Thoracic aorta (tissue), 2 donors: ENCODE measurements at places on chromosomes 12 and 14. TPM values are rescaled to one million over a fixed set of nuclear protein-coding genes. Genes with fewer than 3 reads are reported as not detected.

IKZF4 gene
- 4.5 TPM for total RNA-seq

KCNJ8 gene
- 7.0 TPM for total RNA-seq

LBHD2 gene
- not detected for total RNA-seq

DPPA3 gene
- not detected for total RNA-seq

DDIT3 gene
- 35.5 TPM for total RNA-seq

PTGDR gene
- total RNA-seq: 2.0 TPM

- DNase-seq: no peak
These were observed at the start of gene SLC6A13 for GRCh38 chr12:262817-263216. Gene SLC6A13, minus strand, starts transcription at chr12:262836. Its CDS starts 2,784 bp downstream, at chr12:260052.

DNA sequence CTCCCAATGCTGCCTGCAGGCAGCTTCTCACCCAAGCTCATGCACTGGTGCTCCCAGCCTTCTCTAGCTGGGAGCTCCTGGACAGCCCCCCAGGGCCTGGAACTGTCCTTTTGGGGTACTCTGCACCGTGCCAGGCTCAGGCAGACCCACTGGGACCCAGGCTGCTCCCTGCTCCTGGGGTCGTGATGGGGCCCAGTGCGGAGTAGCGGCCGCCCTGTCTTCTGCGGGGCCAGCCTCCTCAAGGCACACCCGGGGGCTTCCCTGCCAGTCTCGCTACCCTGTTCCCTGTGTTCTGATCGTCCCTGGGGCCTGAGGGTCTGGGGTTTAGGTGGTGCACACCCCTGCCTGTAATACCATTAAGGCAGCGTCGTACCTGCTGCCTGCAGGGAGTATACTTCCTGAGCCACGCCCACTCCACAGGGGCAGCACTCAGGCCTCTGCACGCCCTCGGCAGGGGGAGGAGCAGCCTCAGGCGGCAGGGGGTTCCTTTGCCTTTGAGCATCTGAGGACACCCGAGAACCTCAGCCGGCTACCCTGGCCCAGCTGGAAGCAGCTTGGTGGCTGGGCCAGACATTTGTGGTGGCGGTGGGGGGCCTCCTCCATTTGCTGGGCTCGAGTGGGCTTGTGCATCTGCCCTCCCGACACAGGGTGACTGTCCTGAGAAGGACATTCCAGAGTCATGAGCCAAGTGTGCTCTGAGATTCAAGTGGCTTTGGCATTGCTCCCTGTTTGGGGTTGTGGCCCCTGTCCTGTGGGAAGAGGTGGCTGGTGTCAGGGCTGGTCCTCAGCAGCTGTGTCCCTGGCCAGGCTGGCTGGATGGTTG lies 9.2 kb upstream of the CRIP2 start:
- no peak for DNase-seq

DNA sequence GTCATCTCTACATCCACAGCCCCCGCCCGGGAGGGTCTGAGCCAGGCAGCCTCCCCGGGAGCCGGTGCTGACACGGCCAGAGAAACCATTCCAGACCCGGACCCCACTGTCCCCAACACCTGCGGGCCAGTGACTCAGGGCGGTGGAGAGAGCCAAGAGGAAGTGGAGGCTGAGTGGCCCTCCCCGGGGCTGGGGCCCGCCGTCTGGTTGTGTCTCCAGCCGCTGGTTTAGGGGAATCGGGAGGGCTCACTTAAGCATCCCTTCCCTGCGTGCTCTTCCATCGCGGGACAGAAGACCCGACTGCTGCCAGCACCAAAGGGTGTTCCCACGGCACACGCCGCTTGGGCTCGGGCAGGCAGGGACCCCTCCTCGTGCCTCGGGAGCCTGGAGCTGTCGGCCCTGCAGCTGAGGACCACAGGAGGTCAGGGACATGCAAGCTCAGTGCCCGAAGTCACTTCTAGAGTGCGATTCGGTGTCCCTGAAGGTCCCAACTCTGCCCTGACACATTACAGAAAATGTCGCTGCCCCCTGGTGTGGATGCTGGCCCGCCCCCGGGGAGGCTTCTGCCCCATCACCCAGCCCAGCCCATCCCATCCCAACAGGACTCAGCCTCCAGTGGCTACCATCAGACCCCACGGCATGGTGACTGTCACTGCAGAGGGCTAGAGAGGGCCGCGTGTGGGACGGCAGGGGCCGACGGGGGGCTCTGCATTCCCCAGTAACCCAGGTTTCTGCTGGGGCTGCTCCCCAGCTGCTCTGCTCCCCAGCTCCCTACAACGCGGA lies 50.8 kb downstream of the GALNT9 start:
- DNase-seq: no peak

- no peak for DNase-seq
These were observed 16.4 kb downstream of the CEP170B start for GRCh38 chr14:104881369-104881979.

- DNase-seq: no peak
These were observed 72.1 kb upstream of the ST8SIA1 start for GRCh38 chr12:22406627-22407026.

- no peak for DNase-seq
These were observed 7.7 kb upstream of the HPD start for GRCh38 chr12:121866331-121866730.

- DNase-seq: no peak
These were observed 2.0 kb downstream of the FERMT2 start for GRCh38 chr14:52948836-52949235.

DNA sequence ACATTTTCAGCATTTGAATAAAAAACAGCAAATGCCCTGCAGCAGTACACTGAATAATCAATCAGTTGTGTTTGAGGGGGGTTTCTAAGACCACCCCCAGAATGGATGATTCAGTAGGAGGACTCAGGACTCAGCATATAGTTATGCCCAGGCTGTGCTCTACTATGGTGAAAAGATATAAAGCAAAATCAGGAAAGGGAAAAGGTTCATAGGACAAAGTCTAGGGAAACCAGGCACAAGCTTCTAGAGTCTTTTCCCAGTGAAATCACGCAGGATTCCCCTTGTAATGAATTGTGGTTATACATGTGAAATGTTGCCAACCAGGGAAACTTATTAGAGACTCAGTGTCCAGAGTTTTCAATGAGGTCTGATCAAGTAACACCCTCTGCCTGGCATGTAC lies 25.0 kb upstream of the SLC17A8 start:
- DNase-seq: no peak

DNA sequence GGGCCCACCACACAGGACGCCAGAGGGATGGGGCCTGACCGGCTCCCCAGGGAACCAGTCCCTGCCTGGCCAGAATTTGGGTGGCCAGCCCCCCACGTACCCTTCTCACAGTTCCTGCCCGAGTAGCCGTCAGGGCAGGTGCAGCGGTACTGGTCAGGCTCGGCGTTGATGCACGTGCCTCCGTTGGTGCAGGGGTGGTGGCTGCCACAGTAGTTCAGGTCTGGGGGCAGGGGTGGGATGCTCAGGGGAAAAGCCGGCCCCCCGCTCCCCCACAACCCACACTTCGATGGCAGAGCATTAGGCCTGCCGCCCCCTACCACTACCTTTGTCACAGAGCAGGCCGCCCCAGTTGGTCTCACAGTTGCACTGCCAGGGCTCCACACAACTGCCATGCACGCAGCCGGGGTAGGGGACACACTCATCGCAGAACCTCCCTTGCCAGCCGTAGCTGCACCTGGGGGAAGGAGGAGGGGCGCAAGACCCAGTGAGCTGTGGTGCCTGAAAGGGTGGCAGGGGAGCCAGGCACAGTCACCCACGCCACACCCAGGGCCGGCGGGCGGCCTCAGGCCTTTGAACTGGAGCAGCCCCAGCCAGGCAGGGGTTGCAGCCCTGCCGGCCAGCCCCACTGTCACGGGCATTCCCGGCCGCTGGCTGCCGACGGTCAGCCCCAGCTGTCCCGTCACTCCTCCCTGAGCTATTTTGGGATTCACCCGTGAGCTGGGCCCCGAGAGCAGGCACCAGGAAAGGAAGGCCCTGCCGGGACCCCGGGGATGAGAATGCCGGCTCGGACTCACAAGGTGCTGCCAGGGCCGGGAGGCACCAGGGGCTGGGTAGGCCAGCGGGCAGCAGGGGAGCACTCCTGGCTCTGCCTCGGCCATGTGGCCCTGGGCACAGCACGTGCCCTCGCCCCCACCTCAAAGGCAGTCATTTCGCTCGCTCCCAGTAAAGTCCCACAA lies 16.5 kb downstream of the JAG2 start:
- no peak for DNase-seq

DNA sequence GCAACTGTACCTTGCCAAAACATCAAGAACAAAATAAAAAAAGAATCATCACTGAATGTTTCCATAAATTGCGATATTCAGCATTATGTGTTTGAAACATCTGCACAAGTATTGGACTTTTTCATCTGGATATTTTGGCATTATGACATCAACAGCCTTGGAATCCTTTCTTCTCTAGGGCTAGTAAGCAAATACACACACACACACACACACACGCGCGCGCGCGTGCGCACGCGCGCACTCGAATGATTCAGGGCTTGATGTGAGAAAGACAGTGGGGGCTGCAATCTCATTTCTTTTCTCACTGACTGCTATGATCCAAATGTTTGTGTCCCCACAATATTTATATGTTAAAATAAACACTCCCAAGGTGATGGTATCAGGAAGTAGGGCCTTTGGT lies 90.0 kb upstream of the SLC38A4 start:
- no peak for DNase-seq

DNA sequence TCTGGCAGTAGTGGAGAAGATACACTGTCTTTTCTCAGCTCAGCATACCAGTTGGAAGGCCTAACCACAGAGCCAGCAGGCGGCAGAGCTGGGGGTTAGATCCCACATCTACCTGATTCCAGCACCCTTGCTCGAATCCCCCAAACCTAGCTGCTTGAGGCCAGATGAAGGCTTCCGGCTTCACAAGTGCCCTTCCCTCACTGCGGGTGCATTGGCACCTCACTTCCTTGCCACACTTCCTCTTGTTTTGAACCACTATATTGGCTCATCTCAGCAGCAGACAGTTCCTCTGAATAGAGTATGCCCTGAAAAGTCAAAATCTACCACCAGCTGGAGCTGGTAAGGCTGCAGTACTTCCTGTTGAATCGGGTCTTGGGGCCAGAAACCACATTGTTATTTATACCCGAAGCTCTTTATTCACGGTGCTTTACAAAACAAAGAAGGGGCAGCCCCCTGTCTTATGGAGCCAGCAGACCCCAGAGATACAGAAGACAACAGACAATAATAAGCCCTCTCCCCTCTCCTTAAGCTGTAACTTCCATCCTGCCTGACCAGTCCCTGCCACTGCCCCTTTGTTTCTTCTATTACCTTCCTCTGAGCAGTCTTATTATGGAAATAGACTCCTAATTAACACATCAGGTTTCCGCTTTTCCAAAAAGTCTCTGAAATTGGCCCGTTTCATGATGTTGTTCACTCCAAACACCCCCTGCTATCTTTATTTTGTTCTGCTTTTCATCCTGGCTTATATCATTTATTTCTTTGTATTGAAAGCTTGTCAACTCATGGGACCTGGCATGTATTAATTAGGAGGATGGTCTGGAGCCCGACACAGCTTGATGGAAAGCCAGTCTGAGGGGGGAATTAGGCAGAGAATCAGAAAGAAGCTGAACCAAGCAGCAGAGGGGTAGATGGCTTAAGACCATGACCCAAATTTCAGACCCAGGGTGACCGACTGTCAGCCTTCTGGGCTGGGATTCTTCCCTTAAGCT lies 233.5 kb downstream of the EFCAB11 start:
- DNase-seq: no peak

- no peak for DNase-seq
These were observed 165.9 kb upstream of the TMEM260 start for GRCh38 chr14:56413721-56414120.

DNA sequence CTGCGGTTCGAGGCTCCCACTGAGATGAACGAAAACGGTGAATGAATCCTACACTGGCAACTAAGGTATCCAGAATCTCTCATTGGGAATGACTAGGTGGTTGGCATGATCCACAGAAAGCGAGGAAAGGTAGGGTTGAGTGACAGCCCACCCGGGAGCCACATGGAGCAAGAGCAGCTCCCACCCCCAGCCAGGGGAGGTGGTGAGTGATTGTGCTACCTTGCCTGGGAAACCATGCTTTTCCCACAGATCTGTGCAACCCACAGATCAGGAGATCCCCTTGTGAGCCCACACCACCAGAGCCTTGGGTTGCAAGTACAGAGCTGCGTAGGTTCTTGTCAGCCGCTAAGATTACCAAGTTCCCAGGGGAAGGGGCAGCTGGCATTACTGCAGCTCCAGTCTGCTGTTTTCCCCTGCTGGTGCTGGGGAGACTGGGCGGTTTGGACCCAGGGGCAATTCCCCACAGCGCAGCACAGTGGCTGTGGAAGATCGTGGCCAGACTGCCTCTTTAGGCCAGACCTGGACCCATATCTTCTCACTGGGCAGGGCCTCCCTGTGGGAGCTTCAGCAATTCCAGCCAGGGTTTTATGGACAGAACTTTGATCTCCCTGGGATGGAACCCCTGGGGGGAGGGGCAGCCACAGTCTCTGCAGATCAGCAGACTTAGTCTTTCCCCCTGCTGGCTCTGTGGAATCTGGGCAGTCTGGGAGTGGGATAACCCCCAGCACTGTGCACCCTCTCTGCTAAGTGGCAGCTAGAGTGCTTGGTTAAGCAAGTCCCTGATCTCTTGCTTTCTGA lies 44.6 kb upstream of the PPP4R3A start:
- no peak for DNase-seq

GRCh38 chr12:114799574-114800487 lies 115.9 kb upstream of the TBX3 start:
- DNase-seq: no peak

- DNase-seq: no peak
These were observed 3.7 kb upstream of the KRT2 start for GRCh38 chr12:52655720-52656124.
